ENCODE measurements at places on chromosomes 6 and 20.

GRCh38 chr6:123604067-123604466 lies 32.7 kb downstream of the TRDN start:
- peak; percentile 64 for ATAC-seq

DNA sequence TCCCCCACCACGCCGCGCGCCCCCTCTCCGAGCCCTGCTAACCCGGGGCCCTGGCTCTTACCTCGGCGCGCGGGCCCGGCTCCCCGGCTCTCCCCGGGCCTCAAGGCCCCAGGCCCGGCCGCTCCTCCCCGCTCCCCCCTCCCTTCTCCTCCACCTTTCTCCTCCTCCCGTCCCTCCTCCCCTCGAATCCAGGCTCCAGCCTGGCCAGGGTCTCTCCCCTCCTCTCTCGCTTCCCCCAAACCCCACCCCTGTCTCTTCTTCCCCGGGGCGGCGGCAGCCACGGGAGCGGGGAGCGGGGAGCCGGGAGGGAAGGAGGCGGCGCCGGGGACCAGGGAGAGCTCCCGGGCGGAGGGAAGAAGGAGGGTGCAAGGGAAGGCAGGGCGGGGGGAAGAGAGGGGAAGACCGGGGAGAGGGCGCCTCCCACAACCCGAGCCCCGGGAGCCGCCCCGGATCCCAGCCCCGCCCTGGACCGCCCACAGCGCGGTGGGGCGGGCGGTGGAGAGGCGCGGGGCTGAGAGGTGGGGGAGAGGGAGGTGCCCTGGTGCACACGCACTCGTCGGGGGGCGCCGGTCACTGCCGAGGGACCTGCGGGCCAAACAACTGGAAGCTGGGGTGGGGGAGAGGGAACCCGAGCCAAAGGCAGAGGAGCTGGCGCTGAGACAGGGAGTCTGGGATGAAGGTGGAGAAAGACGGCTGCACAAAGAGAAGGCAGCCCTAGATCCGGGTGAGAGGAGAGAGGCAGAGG lies at the start of gene GABBR1:
GABBR1 (minus strand) TSS at position 395 of the 745 bp plus-strand sequence. CDS start 798 bp downstream, outside the sequence.
- peak; percentile 78 for ATAC-seq

DNA sequence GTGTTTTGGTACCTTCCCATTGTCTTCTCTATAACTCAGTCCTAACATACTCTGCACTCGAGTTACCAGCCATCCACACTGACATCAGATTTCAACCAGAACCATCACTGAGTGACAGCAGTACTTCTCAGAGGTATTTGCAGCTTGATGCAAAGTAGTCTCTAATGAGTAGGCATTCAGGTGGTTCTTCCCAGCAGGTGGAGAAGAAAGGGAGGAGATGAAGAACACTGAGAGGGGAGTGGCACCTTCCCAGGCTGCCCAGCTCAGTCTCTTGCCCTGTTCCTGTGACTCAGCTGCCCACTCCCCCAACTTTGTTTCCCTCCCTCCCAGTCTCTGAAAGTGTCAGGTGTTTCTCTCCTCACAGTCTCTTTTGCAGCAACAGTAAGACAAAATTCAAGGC lies 38.7 kb upstream of the SMIM28 start:
- ATAC-seq = no peak

DNA sequence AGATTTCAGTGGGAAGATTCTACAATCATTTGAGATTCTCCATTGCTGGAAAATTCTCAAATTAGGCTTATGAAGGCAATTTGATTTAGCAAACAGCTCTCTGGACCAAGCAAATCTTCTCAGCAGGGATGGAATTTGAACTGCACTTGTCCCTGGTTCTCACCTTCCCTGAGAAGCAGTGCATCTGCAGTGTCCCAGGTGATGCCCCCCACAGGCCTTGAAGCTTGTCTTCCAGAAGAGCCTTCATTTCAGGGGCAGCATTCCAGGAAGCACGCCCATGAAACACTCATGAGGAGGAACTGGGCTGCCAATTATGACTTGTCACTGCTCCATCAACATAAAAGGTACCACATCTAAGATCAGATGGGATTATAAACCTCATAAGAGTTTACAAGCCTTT lies 82.8 kb upstream of the HDAC2 start:
- ATAC-seq = no peak

- no peak for ATAC-seq
Measured at GRCh38 chr6:10883312-10884244, 1.7 kb upstream of the GCM2 start.

DNA sequence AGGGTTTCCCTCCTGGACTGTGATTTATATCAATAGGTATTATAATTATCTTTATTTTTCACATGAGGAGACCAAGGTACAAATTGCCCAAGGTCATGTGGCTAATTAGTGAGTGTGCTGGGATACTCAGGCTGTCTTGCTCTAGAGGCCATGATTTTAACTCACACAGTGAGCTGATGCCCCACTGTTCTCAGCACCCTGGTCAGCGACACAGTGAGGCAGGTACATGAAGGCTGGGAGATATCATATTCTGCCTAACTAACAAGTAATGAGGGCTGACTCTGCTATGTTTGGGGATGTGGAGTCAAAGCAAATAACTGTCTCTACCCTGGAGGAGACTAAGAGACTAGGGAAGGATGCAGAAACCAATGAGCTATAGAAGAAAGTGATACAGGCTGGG lies 501.1 kb downstream of the PTPRT start:
- no peak for ATAC-seq

DNA sequence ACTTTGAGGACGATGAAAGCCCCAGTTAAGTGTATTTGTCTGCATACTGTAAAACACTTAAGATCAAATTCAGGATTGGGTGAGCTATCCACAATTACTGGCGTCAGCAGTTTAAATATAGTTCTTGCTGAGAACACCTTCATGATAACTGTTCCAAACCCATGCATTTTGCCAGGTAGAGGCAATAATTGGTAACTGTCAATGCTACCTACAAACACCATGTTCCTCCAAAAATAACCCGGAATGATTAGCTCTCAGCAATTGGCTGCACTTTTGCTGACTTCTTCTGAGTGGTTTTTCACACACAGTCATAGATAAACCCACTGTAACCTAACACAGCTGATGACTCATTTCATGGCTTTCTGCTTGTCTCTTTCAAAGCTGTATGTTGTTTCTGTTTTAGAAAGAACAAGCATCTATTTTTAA lies 1358.6 kb upstream of the GJE1 start:
- peak; percentile 57 for ATAC-seq

GRCh38 chr6:129875610-129876520 lies 14.8 kb upstream of the TMEM244 start:
- no peak for ATAC-seq

DNA sequence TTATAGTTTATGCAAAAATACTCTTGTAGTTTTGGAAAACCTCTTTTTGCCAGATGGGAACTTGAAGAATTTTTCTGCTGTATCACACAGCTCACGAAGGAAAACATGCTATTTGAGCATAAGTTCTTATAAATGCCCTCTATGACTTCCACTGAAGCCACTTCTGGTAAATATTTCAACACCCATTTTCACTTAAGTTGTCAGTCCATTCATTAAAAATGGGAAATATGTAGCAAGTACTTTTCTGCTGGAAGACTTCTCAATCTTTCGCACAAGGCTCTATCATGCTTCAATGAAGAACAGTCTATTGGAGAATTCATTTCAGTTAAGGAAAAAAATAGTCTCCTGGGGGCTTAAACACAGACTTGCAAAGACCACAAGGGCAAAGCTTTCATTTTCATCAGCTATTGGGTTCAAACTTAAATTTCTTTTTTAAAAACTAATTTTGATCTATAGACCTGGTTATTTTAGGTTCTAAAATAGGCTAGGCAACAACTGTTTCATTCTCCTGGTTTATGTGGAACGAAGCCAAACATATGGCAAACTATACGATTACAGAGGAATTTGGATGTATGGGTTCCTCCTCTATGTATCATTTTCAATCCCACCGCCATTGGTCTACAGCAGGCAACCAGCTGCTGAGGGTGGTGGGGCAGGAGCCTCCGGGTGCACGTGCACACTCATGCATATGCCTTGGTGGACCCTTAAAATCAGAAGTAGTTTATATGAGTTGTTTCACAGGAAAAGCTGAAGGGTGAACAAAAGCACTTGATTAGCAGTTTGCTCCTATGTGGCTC lies 38.7 kb downstream of the LAMA4 start:
- no peak for ATAC-seq

DNA sequence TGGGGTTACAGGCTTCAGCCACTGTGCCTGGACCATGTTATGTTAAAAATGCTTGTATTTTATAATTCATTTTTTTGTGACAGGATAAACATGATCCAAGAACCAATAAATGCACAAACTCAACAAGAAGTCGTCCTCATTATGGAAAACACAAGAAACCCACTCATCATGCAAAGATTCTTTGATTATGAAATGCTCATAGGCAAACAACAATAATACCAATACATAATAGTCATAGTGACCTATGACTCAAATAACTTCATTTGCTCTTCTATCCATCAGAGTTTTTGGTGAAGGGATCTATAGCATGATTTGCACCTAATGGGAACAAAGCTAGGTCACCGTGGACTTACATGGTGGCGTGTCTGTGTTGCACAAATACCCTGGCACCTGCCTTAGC lies 217.1 kb upstream of the THEMIS start:
- no peak for ATAC-seq

DNA sequence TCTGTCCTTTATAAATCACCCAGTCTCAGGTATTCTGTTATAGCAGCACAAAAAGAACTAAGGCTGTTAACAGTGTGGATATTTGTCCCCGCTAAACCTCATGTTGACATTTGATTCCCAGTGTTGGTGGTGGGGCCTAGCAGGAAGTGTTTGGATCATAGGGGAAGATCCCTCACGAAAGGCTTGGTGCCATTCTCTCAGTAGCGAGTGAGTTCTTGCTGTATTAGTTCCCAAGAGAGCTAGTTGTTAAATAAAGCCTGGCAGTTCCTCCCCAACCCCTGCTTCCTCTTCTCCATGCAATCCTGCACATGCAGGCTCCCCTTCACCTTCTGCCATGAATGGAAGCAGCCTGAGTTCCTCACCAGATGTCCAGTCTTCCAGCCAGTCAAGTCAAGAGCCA lies 29.8 kb upstream of the ERVFRD-1 start:
- no peak for ATAC-seq

- ATAC-seq = peak; percentile 72
Measured at GRCh38 chr6:90411292-90411781, 114.7 kb upstream of the BACH2 start.

DNA sequence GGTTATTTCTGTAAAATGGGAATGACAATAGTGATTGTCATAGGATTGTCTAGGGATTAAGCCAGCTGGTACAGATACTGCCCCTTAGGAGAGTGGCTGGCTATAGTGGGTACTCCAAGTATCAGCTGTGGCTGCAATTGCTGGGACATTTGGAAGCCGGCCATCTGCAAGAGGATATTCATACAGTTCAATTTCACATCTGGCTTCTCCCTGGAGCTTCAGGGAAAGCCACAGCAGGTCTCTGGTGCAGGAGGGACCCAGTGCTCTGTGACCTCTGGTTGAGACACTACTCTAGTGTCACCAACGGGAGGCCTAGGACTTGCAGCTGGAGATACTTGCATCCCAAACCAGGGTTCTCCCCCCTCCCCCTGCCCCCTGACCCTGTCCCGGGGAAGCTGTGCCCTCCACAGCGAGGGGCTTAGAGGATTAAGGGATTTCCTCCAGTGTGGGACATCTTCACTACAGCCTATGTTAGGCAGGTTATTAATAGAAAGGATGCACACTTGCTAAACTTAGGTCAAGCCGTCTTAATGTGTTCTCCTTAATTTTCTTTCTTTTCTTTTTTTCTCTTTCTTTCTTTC lies 2.7 kb downstream of the SLC2A10 start:
- ATAC-seq = no peak

GRCh38 chr6:154496793-154497517 lies 13.5 kb downstream of the CNKSR3 start:
- no peak for ATAC-seq

GRCh38 chr6:43896329-43897255 lies 126.6 kb downstream of the VEGFA start:
- peak; percentile 62 for ATAC-seq

- no peak for ATAC-seq
Measured at GRCh38 chr6:152598901-152599537, 38.1 kb downstream of the SYNE1 start.

GRCh38 chr6:126824226-126824625 lies 294.2 kb upstream of the RSPO3 start:
- no peak for ATAC-seq

- ATAC-seq = no peak
Measured at GRCh38 chr6:55011034-55011433, 163.3 kb upstream of the HCRTR2 start.

- no peak for ATAC-seq
Measured at GRCh38 chr20:32476684-32477593, 108.2 kb downstream of the NOL4L start.

DNA sequence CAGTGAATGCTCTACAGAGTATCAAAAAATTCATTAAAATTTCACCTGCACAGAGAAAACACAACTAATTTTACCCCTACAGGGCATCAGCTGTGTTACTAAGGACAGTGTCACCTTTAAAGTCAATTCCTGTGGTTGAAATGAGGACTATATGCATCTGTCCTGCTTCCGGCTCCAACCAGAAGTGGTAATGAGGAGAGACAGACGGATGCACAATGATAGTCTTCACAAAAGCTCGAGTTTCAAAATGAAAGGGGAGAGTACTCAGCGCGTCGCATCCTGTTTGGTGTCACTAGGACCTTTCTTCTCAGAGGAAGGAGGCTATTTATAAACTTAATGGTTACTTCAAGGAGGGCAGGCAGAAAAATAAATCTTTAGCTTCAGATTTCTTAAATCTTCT lies 86.5 kb downstream of the LYRM4 start:
- no peak for ATAC-seq

DNA sequence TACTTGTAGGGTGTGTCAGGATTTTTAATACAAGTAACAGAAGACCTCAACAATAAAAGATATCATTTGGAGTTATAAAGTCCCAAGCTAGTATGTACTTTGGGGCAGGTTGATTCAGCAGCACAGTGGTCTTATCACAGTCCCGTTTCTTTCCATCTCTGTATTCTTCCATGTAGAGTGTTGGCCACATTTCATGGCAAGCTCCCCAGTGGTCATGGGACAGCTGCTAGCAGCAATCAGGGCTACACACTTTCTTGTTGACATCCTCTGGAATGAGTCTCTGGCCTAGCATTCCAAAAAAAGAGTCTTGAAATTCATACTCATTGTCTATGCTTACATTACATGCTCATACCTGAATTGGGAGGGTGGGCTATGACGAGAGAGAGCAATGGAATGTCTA lies 53.2 kb downstream of the SOBP start:
- peak; percentile 18 for ATAC-seq

- ATAC-seq = no peak
Measured at GRCh38 chr6:136720045-136720770, 72.1 kb downstream of the MAP3K5 start.
